Hepatocyte (in vitro differentiated cells): ENCODE measurements at places on chromosomes 2 and 18. TPM values are rescaled to one million over a fixed set of nuclear protein-coding genes. Genes with fewer than 3 reads are reported as not detected.

DNA sequence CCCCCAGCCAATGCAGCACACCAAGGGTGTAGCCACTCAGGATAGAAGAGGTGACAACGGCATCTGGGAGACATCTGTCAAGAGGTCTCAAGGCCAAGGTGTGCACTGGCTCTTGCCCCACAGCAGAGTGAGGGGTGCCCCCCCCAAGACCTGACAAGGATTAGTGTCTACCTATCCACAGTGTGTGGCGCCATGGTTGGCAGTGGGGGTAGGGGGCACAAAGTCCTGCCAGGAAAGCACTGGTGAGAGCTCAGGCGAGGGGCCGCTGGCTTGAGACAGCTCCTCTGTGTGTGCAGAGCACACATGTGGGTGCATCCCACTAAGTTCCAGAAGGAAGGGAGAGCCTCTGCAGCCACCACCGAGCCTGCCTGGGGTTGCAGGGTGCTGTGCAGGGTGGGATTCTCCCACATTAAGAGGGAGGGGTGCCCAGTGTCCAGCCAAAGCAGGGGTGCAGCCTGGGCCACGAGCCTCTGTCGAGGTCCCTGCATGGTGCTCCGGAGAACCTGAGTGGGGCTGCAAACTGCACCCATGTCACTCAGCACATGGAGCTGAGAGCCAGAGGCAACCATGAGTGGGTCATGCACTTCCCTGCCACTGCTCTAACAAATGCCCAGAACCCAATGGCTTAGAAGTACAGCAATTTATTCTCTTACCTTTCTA lies 311.2 kb upstream of the HDAC4 start:
- H3K4me3 ChIP-seq = no peak overlapping the region
- no peak overlapping the region for H3K27ac ChIP-seq
- no peaks in the 10 kb centered on the region for H3K36me3 ChIP-seq
- no peak for DNase-seq

DNA sequence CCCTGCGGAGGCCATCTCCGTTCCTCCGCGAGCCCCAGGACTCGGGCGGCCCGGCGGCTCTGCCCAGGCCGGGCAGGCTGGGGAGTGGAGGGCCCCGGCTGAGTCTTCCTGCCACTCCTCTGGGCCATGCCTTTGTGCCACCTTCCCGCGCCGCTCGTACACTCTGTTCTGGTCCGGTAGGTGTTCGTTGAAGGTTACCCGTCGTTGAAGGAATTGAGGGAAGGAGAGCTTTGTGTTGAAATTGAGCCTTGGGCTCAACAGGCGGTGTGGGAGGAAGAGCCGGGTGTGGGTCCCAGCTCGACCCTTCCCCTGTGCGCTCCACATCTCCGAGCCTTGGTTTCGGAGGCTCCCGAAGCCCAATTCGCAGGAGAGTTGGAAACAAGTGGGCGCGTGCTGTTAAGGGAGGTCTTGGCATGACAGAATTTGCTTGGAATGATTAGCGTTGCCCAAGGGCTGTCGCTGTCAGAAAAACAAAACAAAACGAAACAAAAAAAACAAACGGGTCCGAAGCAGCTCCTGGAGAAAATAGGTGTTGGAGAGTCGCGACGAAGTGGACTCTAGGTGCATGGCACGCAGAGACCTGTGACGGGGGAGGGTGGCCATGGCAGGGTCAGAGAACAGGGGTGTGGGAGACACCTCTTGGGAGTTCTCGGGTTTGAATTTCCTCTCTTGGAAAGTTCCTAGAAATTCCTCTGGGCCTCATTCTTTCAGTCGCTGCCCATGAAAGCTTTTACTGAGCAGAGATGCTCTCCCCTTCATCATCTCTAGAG lies 1.2 kb upstream of the MZT2A start:
- H3K36me3 ChIP-seq = no peaks in the 10 kb centered on the region
- H3K4me1 ChIP-seq = peaks cover 9% of the 10 kb centered on the region
- DNase-seq = no peak

DNA sequence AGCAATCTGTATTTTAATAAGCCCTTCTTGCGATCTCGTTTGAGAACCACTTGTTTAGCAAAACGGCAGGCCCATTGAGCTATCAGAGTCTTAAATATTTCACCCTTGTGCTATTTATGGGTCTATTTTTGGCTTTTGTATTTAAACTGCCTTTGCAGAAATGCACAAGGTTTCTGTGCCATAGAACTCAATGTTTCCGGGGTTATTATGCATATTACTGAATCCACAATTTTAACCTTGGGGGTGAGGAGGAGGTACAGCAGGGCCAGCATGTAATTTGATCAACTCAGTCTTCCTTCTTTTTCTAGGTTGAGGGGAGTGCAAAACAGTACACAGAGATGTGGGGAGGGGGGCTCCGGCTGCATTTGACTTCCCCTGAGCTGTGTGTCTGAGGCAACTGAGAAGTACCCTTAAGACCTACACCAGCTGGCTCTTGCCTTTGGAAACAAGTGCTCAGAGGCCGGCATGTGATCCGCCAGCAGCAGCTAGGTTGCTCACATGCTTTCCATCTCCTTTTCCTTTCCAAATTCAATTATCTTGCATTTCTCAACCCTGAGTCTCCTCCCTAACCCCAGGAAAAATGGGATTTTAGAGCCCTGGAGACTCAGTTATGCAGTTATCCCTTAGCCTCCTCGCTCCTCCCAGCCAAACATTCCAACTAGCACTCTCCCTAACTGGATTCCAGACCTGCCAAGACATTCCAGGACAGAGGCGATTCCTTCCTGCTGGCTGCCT lies 103.0 kb downstream of the HNRNPLL start:
- H3K27ac ChIP-seq = no peak overlapping the region
- peaks cover 6% of the 10 kb centered on the region for H3K4me1 ChIP-seq

DNA sequence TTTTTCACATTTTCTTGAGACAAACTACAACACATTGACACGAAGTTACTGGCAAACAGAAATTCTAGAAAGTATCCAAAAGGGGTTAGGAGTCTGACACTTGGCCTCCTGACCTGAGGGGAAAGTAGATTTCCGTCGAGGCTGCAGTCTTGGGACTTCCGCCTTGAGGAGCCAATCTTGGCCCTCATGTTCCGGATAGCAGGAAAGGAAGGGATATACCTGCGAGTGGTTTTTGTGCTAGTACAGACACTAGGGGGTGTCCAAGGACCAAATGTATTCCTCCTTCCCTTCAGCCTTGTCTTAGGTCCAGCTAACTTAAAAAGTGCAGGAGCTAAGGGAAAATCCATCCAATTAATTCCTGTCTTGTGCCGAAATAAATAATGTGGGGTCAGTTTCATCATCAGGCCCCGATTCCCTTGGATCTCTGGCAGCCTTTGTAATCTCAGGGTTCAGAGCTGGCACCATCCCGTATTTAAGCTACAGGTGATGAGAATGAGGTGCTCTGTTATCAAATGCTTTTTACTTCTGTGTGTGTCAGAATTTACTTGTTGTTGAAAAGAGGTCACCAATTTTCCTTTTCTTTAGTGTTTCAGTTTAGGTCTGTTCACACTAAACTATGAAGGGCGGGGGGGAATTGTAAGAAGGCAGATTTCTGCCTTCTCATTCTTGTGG lies 330.2 kb upstream of the FANCL start:
- H3K36me3 ChIP-seq = no peaks in the 10 kb centered on the region
- no peak overlapping the region for H3K27ac ChIP-seq
- DNase-seq = peak; percentile 83
- H3K4me1 ChIP-seq = no peaks in the 10 kb centered on the region

Gene ELOA2
- not detected in 2 replicates for total RNA-seq
